ENCODE measurements at places on chromosomes 1 and 21. TPM values are rescaled to one million over a fixed set of nuclear protein-coding genes. Genes with fewer than 3 reads are reported as not detected.
A peak's percentile ranks its signal among the peaks of the same experiment; 100 is the strongest.

Gene TP53BP2
- 38.5 TPM for total RNA-seq

Gene WNT2B
- total RNA-seq: 0.37 TPM

Gene ACTL8
- total RNA-seq: 0.06 TPM

Gene TAL1
- 0.27 TPM for total RNA-seq

DNA sequence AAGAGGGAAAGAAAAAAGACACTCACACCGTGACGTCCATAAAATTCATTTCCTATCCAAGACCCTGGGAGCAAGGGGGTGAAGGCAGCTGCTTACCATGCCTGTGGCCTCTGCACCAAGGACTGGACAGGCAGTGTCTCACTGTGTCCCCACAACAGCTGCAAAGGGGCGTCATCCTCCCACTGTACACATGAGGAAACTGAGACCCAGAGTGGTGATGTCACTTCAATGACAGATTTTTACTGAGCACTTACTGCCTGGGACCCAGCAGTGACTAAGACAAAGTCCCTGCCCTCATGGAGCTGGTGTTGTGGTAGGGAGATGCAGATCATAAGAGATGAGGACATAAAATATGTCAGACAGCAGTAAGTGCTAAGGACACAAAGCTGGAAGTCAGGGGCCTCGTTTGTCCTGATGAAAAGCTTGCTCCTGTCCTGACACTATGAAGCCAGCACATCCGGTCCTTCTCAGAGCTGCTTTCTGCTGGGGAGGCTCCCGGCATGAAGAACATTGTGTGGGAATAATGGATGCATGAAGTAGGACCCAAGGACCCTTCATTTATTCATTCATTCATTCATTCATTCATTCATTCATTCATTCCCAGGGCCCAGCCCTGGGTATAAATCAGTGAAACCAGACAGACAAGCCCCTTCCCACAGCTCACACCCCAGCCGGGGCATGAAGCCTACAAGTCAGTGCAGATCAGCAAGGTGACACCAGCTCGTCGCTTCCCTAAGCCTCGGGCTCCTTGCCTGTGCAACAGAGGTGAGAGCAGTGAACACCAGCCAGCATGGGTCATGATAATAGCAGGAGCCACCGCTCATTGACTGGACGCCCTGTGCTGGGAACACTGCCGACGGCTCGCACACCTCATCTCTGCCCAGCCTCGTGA is 473.7 kb downstream of the MATN1 start:
- DNase-seq: no peak

DNA sequence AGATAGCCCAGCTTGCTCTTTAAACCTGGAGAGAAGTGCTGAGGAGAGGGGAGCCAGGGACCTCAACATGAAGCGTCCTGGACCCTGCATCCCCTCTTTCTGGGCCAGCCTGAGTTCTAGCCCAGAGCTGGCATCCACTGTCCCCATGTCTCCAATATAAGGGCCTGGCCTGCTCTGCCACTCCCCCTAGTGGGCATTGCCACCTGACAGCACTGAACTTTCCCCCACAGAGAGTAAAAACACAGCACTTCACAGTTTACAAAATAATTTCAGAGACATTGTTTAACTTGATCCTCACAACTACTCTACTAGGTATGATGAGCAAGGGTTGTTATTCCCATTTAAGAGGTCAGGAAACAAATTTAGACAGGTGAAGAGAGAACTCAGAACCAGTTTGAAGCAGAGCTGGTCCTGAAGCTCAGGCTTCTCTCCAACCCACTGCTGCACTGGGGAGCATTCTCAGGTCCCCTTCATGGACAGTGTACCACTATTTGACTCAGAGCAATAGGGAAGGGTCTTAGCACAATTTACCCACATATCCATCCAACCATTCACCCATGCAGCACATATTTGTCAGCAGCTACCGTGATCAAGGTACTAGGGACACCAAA is 151.2 kb downstream of the DMRTA2 start:
- no peak for DNase-seq

- DNase-seq: peak; percentile 53
Observed at GRCh38 chr1:117284399-117285215, 73.9 kb upstream of the VTCN1 start.

DNA sequence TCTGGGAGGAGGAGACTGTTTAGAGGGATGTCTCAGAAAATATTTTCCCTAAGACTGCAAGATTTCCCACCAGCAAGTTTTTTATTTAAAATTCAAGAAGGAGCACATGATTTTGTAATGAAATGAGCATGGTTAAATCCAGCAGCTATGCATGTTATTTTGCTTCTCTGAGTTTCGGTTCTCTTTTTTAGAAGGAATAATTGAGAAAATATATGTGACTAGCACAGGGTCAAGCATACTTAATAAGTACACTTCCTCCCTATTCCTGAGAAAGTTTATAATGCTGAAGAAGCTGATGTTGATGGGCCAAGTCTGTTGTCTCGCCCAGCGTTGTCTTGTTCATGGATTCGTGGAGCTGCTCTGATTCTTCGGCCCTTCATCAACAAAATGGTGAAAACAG is 51.2 kb downstream of the EXO1 start:
- no peak for DNase-seq

GRCh38 chr1:39087435-39087834 is 61.3 kb downstream of the NDUFS5 start:
- no peak for DNase-seq

- DNase-seq: no peak
Observed at GRCh38 chr1:166937329-166937728, 38.0 kb downstream of the ILDR2 start.

Measured in H4 (cell line).